ENCODE measurements at places on chromosomes 16 and 17. TPM values are rescaled to one million over a fixed set of nuclear protein-coding genes. Genes with fewer than 3 reads are reported as not detected.

- no peak for DNase-seq
These were observed 819 bp downstream of the SUPT4H1 start for GRCh38 chr17:58351182-58351581.

GRCh38 chr17:80274331-80274730 is 13.7 kb downstream of the RNF213 start:
- no peak for DNase-seq

DNA sequence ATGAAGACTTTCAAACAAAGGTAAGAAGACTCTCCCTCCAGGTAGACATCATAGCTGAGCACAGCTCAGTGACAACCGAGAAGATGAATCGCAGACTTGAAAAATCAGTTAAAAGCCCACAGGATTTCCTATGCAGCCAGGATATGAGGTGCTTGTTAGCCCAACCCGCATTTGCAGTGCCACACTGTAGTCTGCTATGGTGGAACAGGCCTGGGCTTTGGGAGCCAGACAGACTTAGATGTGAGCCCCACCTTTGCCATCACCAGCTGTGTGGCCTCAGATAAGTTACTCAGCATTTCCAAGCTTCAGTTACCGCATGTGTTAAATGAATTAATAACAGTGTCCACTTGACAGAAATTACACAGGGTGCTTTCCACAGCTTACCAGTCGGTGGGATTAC is 204.4 kb upstream of the HS3ST3A1 start:
- DNase-seq = no peak

- DNase-seq = no peak
These were observed 557.7 kb downstream of the MAF start for GRCh38 chr16:79042886-79043285.

GRCh38 chr17:68591583-68591982 is 9.6 kb downstream of the FAM20A start:
- no peak for DNase-seq

DNA sequence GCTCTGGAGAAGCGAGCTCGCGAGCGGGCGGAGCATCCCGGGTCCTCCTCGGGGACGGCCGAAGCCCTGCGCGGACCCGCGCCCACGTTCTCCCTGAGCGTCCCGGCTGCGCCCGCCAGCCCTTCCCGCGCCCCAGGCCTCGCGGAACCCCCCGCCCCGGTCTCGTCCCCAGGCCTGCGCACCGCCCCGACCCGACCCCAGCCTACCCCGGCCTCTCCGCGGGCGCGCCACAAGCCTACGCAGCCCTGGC is 159 bp downstream of the USP36 start:
- no peak for DNase-seq

- no peak for DNase-seq
These were observed 8.3 kb downstream of the WDR90 start for GRCh38 chr16:657487-657886.

GRCh38 chr17:76585033-76585648 is 519 bp downstream of the ST6GALNAC2 start:
- no peak for DNase-seq

GRCh38 chr17:61442878-61443474 is 9.2 kb upstream of the TBX4 start:
- no peak for DNase-seq

DNA sequence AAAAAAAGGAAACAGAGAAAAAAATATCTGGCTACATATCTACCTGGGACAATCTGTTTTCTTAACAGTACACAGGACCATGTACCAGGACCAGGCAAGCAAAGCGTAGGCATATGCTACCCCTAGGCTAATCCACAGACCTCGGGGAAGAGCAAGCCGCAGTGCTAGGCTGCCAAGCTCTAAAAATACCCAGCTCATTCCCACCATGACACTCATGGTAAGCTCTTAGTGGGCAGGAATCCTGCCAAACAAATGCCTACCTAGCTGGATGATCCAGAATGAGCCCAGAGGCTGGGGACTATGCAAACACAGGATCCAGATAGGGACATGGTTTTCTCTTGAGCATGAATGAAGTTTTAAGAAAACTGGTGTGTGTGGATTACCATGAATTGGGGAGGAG is 95.6 kb downstream of the GRIN2A start:
- DNase-seq = no peak

GRCh38 chr17:34895383-34895782 is 65.9 kb downstream of the CCT6B start:
- DNase-seq = no peak

- DNase-seq = no peak
These were observed 67.7 kb upstream of the GSG1L start for GRCh38 chr16:28131181-28131580.

GRCh38 chr17:35700150-35700549 is 31.3 kb upstream of the RASL10B start:
- DNase-seq = no peak

- DNase-seq = no peak
These were observed 481 bp downstream of the PDK2 start for GRCh38 chr17:50095626-50096037.

GRCh38 chr17:49051269-49051668 is 54.1 kb downstream of the IGF2BP1 start:
- no peak for DNase-seq

DNA sequence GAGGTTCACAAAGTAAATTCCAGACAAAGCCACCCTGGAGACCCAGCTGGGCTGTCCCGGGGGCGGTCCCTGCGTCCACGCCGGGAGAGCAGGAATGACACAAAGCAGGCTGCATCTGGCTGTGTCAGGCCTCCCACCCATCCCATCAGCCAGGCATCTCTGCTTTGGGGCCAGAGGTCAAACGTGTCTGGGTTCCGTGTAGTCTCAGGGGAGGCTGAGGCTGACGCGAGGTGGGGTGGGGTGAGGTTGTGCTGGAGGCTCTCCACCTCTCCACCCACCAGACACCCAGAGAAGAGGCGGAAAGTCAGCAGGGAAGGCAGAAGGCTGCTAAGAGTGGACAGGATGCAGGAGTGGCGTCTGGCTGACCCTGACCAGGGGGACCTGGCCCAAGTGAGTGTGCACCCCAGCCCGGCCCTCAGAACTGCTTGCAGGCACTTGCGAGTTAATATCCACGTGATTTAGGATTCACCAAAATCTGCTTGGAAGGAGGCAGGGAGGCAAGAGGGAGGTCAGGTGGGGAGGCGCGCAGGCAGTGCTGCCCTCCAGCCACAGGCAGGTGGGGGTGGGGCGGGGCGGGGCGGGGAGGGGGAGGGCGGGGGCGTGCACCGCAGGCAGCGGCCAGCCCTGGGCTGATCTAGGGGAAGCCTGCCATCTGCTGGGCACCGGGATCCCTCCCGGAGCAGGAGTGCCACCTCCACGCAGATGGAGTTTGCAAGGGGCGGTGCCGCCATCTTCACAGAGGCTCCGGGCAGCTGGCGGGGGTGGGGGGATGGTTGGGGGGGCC is 44.3 kb downstream of the TBC1D16 start:
- peak; percentile 34 for DNase-seq

GRCh38 chr16:11909653-11910545 is 5.9 kb downstream of the GSPT1 start:
- DNase-seq = no peak

- no peak for DNase-seq
These were observed 16.1 kb downstream of the RECQL5 start for GRCh38 chr17:75650874-75651273.

DNA sequence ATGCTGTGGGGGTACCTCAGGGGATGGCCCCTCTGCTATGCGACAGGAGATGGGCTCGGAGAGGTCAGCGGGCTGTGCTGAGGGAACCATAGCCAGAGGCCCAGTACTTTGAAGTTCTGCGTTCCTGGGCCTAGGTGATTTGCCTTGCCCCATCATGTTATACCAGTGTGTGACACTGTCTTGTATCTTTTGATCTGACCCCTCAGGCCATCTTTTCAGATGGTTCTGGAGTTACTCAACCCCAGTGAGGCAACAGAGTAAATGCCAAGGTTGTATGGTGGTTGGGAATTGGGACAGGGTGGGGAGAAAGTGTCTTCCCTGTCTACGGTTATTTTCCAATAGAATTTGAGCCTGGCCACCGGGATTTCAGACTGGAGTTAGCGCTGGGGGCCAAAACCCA is 8.5 kb downstream of the MSI2 start:
- DNase-seq = peak; percentile 75

DNA sequence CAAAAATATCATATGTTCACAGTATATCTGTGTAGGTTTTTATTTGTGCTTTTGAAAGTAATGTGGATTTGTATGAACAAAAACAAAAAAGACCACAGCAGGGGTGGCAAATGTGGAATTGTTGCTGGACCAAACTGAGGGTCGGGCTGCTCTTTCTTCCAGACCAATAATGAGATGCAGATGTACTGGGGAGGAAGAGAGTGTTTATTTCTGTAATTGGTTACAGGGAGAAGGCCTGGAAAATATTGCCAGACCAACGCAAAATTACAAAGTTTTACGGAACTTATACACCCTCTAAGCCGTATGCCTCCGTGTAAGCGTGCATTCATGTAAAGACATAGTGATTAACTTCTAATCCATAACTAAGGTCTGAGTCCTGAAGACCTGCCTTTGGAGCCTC is 353.9 kb upstream of the C16orf82 start:
- DNase-seq = no peak

DNA sequence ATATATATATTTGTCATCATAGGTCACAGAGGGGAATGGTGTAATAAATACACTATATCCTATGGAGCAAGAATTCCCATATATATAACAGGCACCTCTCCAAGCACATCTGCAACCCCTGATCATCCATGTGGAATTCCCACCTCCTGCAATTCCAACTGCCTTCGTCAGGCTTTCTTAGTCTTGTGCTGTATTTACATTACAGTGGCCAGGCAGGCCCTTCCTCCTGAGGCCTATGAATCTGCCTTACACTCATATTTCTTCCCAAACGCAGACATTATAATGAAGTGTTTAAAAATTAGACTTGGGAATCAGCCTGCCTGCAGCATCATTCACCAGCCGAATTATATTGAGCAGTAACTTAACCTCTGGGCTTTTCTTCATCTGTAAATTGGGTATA is 19.3 kb upstream of the DNAH9 start:
- DNase-seq = no peak

GRCh38 chr17:39525801-39526506 is 64.7 kb downstream of the CDK12 start:
- DNase-seq = no peak

DNA sequence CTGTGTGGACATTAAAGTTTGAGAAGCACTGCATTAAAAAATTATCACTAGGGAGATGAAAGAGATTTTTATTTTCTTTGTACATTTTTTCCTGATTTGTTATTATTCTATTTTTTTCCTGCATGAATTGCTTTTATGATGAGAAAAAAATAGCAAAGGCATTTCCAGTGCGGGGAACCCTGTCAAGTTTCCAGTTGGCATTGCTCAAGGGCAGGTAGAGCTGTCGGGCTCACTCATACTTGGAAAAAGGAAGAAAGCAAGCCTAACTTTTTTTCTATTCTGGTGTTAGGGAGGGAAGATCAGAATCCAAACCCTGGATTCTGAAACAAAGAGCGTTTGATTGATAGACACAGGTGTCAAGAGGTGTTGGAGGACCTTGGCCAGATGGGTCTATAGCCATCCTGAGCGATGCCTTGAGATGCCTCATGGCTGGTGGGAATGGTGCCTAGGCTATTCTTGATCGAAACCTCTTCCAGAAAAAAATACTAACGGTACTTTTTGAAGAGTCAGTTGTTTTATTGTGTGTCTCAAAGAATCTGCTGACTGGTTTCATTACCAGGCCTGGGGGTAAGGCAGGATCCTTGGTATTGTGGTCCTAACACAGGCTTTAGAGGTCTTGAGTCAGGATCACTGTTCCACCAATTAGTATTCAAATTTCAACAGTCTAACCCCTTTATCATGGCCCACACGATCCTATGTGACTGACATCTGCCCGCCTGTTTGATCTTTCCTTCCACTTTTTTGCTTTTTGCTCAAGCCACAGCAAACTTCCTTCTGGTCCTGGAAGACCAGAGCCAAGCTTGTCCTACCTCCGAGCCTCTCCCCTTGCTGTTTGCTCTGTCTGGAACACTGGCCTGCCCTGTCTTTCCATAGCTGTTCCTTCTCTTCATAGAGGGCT is 20.1 kb downstream of the SNX29 start:
- DNase-seq = no peak

DNA sequence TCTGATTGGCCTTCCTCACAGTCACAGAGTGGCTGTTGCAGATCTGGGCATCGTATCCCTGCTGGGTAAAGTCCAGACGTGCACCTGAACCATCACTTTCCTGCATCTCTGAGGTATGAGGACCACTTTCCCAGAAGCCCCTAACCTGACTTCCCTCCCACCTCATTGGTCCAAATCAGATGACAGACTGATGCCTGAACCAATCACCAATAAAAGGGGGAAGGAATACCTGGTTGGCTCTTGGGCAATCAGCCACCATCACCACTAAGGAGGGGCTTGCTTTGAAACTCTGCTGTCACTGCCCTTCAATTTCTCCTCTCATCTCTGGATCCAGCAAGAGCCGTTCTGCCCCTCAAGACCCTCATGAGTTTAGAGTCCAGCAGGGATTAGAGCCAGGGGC is 13.6 kb upstream of the WFDC1 start:
- no peak for DNase-seq

- DNase-seq = no peak
These were observed 3.2 kb downstream of the ZNF500 start for GRCh38 chr16:4763791-4764190.

GRCh38 chr16:3654249-3654991 is at the start of gene DNASE1:
TSS of gene DNASE1 (plus strand) at chr16:3654691. CDS start at chr16:3655374, 683 bp downstream.
- peak; percentile 49 for DNase-seq

The CRYBA1 gene
- total RNA-seq = not detected

The TRPV3 gene
- total RNA-seq = 7.7 TPM

The KLHL10 gene
- not detected for total RNA-seq

The HOXB3 gene
- 0.04 TPM for total RNA-seq

The TMEM220 gene
- 1.2 TPM for total RNA-seq

The CDK3 gene
- total RNA-seq = 3.3 TPM

The HEATR9 gene
- not detected for total RNA-seq

The ZDHHC1 gene
- 3.3 TPM for total RNA-seq

The FOXC2 gene
- not detected for total RNA-seq

The OR1E1 gene
- not detected for total RNA-seq

Measured in foreskin keratinocyte (primary cell).